C1 segment of cervical spinal cord (tissue), 14 donors: ENCODE measurements at places on chromosomes 3 and 15.

DNA sequence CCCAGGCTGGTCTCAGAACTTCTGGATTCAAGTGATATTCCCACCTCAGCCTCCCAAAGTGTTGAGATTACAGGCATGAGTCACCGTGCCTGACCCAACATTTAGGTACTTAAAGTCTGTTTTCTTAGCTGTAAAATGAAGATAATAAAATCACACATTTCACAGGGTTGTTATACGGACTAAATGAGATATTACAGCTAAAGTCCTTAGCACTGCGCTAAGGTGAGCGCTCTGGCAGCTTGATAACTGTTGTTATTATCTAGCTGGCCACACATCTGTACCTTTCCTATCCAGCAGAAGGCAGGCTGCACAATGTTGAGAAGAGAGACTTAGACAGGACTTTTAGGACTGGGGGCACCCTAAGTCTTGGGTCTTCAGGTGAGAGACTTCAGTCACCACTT lies 2.7 kb upstream of the LIPH start:
- DNase-seq, result no peak

DNA sequence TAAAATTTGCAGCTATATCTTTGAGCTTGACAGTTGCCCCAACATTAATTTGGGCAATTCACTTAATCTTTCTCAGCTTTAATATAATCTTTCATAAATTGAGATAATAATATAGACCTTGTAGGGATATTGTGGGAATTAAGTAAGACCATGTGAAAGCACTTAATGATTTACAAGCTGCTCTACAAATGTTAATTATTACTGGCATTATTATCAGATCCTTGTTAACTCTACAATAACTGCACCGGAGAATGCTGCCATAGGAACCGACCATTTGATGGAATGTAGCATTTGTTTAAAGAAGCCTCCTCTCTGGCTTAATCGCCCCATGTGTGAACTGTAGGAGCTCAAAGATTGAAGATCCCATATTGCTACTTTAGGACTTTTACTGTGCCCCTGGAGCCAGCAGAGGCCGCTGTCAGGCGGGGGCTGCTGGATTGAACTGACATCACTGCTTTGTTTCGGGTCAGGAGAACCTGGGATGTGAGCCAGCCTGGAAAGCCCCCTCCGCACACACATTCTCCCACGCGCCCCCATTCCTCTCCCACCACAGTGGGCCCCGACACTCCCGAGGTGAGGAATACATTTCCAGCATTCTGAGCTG lies 154.2 kb upstream of the TNIK start:
- DNase-seq, result no peak

DNA sequence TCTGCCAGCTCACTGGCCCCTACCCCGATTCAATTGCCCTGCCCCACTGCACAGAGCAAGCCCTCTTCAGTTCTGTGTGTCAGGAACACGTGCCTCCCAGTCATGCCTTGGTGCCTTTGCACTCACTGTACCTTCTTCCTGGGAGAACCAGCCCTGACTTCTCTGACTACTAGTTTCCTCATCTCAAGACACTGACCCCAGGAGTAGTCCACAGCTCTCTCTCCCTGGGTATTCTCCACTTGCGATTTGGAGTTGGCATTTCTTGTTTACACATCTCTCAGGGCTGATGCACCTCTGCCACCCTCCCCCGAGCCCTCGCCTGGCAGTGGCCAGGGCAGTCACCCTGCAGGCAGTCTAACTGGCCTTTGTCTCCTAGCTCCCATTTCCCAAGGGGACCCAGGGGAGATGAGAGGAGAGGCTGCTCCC lies 5.7 kb downstream of the CISH start:
- DNase-seq, result no peak

GRCh38 chr3:33699275-33699674 lies 18.8 kb downstream of the CLASP2 start:
- DNase-seq, result no peak

DNA sequence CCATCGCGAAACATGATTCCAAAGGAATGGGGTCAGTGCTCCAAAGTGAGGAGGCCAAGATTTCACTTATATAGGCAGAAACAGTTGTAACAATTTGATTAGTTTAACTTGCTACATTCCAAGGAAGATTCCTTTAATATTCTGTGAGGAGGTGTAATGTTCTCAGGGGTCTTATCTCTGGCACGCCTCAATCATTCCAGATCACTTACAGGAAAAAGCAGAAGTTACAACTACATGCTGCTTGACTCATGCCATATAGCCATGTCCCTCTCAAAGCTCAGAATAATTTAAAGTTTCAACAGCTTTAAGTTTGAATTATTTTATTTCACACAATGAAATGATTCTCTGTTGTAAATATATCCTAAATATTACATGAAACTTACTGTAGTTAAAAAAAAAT lies 3.5 kb upstream of the FYTTD1 start:
- no peak for DNase-seq

DNA sequence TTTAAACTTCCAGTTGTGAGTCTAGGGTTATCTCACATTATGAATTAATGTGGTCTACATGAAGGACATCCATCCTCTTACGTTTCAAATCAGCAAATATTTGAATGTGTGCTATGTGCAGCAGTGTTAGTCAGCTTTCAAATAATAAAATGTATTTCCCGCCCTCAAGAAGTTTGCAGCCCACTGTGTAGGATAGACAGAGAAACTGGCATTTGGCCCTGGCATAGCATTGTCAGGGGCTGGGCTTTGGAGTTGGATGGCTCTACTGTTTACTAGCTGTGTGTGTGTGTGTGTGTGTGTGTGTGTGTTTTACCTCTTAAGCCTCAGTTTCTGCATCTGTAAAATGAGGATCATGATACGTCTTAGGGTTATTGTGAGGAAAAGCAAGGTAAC lies 400.5 kb upstream of the C2CD4B start:
- DNase-seq, result no peak

DNA sequence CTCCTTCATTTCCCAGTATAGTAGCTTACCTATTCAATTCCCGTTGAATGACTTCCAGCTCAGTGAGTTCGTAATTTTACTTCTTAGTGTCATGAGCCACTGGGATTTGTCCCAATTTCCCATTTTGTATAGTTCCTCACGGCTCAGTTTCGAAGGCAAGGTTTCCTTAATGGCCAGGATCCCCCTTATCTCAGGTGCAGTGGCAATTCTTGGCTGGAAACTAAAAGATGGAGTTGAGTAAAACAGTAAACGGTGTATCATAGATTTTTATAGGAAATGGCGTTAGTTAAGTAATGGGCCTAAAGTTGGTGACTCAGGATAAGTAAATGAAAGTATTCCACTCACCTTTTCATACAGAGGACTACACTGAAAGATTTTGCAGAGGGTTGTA lies 522 bp upstream of the LMLN start:
- DNase-seq, result no peak

GRCh38 chr3:186520431-186520830 lies 23.7 kb downstream of the CRYGS start:
- no peak for DNase-seq

GRCh38 chr3:140883428-140884040 lies 58.1 kb upstream of the SLC25A36 start:
- DNase-seq, result no peak
